ENCODE measurements at places on chromosomes 4 and X.
A peak's percentile ranks its signal among the peaks of the same experiment; 100 is the strongest.

GRCh38 chrX:17597836-17598439 lies 139.4 kb upstream of the SCML1 start:
- DNase-seq, result no peak

DNA sequence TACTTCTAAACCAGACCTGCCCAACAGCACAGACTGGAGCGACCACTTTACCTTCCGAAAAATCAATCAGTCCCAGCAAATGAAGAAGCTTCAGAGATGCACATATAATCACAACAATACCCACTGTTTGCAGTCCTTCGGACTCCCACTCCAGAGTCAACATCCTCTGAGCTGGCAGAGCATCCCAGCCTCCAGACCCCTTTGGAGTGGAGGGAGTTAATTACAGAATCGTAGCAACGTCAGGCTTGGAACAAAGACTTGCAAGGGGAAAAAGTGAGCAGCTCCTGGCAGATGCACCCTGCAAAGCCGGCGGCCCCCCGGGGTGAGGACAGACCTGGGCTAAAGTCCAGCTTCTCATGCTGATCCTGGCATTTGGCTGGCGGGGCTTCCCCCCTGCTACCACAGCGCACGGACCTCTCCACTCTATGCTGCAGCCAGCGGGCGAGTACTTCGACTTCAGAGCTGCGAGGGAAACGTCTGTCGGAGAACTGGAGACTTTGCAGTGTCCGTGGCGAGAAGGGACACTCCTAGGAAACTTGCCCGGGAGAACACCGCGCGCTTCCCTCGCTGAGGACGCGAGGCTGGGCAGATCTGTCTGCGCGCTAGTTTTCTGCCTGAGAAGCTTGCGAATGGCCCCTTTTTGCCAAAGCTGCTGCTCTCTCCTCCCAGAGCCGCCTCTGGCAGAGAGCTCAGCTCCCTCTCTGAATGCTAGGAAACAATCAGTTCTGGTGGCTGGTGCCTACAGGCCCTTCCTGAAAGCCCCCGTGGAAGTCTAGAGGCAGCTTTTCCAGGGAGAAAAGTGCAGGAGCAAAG lies 283.7 kb downstream of the PACRGL start:
- DNase-seq, result no peak

GRCh38 chrX:127702527-127702926 lies 349.7 kb downstream of the ACTRT1 start:
- DNase-seq, result no peak

DNA sequence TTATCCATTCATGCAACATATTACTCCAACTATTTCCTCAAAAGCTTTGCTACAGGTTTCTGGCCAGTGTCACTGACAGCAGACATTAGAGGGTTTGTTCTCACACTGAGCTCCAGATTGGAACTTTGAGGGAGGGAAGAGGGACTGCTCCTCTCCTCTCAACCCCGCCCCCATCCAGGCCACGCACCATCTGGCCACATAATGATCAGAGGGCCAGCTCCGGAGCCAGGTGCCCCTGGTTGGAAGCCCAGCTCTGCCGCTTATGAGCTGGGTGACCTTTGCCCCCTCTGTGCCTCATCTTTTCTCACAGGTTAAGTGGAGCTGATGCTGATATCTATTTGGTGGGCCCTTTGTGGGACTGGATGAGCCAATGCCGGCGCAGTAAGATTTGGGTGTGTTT lies 55.8 kb downstream of the C4orf50 start:
- DNase-seq, result no peak

- DNase-seq, result no peak
Measured at GRCh38 chr4:184464759-184465454, 9.4 kb downstream of the IRF2 start.

GRCh38 chr4:130808492-130808891 lies 1712.5 kb downstream of the C4orf33 start:
- no peak for DNase-seq

- no peak for DNase-seq
Measured at GRCh38 chr4:19193274-19193981, 1058.3 kb upstream of the SLIT2 start.

DNA sequence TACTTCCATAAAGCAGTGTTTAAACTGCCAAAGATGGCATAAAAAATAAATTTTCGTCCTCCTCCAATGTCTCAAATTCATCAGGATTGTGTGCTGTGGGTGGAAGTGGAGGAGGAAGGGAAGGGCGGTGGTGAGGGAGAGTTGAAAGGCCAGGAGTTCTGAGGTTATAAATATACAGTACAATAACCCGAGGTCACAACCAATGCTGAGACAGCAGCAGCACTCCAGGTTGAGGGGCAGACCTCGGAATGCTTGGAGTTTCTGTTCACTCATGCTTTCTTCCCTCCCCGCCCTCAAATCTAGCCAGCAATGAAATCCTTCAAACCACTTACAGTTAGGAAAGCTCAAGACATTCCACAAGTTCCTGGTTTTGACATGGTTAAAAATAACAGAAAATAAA lies 134.0 kb upstream of the SMAD1 start:
- DNase-seq, result no peak

DNA sequence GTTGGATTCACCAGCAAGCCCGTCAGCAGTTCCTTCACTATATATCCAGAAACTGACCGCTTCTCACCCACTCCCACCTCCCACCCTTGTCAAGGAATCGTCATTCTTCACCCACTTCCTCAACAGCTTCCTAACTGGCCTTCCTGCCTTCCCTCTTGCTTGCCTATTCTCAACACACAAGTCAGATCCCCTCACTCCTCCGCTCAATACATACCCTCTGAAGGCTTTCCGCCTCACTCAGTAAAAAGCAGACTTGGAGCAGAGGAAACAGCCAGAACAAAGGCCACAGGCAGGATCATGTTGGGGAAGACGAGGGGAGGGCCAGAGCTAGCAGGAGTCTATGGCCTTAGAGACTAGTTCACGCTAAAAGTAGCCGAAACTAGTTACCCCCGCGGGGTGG lies 23.7 kb downstream of the RWDD4 start:
- DNase-seq, result no peak

DNA sequence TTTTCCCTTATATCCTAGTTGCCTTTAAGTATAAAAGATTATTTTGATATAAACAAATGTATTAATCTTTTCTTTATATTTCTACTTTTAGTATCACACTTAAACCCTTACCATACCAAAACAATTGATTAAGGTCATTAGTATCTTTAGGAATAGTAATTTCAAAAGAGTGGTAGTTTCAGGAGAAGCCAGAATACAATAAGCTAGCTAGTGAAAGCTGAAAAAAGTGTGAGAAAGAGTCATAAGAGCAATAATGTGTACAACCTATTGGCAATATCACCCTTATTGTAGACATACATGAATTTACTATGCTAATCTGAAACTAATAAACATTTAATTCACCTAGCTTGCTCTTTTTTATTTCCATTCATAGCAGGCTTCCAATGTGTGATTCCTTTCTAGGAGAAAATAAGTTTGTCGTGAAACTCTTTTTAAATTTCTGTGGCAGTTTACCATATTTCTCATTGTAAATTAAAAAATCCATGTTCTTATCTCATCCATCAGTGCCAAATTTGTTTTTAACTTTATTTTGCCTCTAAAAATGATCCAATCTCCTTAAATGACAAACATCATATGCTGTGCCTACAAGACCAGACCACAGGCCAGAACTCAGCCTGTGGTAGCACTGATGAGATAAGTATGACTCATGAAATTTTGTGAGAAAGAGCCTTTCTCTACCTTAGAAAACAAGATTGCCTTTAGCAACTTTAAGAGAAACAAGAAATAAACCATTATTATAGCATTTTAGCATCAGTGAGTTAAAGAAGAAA lies 8.1 kb downstream of the NEK1 start:
- DNase-seq, result peak; percentile 40

- DNase-seq, result no peak
Measured at GRCh38 chrX:52270453-52271116, 85.9 kb downstream of the MAGED4 start.

- no peak for DNase-seq
Measured at GRCh38 chr4:127775843-127776242, 6.3 kb upstream of the HSPA4L start.

DNA sequence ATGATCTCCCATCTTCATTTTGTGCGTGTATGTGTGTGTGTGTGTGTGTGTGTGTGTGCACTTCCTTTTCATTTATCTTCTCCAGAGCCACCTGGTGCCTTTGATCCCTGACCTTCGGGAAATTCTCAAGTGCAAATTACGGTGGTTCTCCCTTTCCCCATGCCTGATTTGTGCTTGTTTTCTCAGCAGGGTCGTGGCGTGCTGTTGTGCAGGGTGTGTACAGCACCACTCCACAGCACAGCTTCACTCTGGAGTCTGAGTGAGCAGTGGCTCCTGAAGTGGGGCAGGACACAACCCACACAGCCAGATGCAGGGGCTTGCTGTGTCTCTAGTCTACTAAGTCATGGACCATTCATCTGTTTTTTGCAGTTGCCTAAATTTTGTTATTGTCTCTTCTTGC lies 114.2 kb upstream of the TBC1D9 start:
- no peak for DNase-seq

- DNase-seq, result no peak
Measured at GRCh38 chr4:178917756-178918155, 1475.5 kb upstream of the AGA start.

GRCh38 chr4:38785901-38786402 lies 3.2 kb upstream of the TLR10 start:
- no peak for DNase-seq
